ENCODE measurements at places on chromosomes 7 and 10.

DNA sequence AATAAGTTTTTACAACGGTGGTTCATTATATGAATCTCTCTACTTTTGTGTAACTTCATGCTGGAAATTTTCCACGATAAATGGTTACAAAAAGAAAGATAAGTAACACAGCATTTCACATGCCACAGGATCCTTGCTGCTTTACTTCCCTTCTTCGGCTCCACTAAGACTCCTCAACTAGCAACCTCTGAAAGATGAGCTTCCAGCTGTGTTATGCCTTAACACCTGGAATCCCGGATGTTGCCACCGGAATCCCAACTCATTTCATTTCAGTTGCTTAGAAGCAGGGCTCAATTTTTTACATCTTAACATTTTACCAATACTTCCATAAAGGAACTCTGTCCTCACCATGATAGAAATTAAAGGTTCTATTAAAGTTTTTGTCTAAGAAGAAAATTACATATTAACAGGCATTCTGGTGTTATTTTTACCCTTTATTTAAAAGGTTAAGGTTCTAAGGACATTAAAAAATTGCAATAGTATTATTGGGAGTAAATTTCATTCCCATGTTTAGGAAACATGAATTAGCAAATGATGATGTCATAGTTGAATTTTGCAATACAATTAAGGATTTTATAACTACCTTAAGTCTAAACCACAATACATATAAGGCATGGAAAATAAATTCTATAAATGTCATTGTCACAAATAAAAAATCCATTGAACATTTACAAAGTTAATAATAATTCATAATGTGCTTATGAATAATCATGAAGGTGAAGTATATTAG, 57.1 kb upstream of the IL6 start:
- no peak for DNase-seq

DNA sequence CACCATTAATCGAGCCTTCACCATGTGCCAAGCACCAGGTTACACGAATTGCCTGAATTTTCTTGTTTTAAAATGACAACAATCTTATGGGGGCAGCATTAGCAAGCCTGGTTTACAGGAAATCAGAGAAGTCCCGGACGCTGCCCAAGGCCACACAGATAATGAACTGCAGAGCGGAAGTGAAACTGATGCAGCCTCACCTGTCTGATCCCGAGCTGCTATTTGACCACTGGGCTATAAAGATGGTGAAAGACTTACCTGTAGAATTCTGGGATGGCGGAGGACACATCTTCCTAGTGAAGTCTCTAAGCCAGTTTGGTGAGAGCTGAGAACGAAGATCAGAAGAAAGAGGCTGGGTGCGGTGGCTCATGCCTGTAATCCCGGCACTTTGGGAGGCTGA, 21.7 kb upstream of the GALNTL5 start:
- DNase-seq, result no peak

DNA sequence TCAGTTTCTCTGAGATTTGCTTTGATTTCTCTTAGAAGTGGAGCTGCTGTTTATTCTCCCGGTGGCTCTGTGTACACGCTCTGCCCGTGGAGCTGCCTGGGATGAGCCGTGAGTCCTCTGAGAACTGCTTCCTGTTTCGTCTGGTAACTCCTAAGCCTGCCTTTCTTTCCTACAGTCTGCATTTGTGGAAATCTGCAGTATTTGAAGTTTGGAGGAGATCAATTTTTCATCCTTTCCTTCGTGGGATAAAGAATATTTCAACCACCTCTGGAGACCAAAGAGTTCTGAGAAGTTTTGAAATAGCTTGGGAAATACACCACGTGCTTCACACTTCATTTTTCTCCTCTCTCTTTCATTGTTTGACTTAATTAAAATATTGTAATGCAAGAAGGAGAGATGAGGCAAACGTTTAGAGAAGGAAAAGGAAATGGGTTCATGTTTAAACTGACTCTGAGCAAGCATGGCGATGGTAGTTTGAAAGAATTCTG, 311.9 kb downstream of the LRMDA start:
- DNase-seq, result no peak

- no peak for DNase-seq
Observed at GRCh38 chr10:96614515-96614914, 27.7 kb upstream of the TM9SF3 start.

- no peak for DNase-seq
Observed at GRCh38 chr10:8116474-8116873, 62.0 kb downstream of the GATA3 start.

DNA sequence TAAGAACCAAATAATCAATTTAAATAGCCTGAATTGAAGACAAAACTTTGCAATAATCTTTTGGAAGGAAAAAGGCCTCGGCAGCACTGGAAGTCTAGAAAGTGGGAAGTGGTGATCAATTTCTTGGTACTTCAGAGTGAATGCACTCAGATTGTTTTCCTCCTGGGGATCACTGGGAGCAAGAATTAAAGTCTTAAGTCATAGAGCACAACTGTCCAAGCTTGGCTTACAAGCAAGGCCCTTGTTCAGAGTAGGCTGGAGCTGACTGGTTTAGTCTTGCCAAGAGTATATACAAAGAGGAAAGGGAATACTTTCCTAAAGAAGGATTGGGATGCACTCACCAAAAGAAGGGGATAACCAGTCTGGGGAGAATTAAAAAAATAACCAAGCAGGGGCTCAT, 637.1 kb downstream of the CCSER2 start:
- DNase-seq, result no peak

DNA sequence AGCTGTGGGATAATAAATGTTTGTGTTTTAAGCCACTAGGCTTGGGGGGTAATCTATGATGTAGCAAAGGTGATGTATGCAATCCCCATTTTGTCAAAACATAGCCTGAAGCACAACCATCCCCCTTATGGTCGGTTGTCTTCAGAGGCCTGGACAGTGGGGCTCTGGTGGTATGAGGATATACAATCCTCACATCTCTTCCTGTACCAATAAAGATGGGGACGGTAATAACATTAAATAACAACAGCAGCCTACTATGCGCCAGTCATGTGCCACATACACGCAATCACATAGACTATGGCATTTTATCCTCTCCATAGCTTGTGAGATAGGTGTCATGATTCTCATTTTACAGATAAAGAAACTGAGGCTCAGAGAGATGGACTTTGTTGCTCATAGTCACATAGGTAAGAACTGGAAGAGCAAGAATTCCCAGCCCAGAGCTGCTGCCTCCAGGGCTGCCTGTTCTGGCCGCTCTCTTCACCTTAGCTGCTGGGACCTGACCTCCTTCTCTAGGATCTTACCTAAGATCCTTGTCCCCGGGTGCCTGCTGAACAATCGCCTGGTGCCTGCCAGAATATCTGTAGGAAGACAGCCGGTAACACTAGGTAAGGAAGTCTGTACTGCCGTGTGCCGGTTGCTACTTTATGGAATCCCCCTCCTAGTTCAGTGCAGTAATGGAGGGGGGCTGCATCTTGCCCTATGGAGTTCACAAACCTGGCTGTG, 108.6 kb downstream of the ARHGAP22 start:
- no peak for DNase-seq

DNA sequence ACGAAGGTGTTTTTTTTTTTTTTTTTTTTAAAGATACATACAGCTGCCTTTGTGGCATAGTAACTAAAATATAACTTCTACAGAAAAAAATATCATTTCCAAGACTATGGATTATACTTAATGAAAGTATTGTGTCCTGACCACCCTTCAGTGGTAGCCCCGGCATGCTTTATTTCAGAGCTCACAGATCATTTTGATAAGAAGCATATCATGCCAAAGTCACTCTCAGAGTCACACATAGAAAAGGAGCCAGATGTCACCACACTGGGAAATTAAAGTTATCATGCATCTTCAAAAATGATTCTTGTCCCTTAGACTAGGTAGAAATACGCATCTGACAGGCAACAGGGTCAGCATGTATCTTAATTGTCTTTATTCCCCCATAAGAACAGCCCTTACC, 3.0 kb downstream of the ADARB2 start:
- DNase-seq, result no peak

GRCh38 chr10:125102246-125102645, 58.1 kb downstream of the CTBP2 start:
- no peak for DNase-seq

GRCh38 chr7:44595934-44596635, 10.3 kb upstream of the OGDH start:
- no peak for DNase-seq

- no peak for DNase-seq
Observed at GRCh38 chr10:131077724-131078123, 233.8 kb downstream of the TCERG1L start.

DNA sequence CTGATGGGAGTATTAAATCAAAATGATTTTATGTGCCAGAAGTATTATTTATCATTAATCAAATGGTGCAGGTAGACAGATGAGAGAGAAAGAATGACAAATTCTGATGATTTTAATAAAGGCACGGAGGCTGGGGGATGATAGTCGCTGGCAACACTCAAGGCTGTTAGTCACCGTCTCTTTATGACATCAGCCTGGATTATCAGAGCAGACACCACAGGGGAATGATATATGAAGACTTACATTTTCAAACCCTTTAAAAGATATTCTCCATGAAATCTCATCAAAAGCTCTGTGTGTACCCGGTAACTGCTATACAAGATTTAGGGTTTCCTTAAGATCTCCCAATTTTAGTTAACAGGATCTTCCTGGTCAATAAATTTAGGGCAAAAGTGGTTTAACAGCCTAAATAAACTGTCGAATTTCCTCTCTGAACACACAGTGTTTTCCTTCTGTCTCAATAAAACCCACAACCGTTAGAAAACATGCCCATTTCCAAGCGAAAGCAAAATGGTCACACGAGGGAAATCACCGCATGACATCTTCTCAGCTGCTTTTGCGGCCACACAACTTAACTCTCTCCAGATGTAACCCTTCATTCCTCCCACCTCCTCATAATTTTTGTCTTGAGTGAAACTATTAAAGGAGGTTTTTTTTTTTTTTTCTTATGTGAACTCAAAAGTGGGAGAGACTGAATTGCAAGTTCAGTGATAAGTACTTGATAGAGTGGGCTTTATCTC, 133.2 kb upstream of the FAM171A1 start:
- DNase-seq, result no peak

GRCh38 chr10:92702301-92702916, 12.7 kb downstream of the HHEX start:
- DNase-seq, result no peak

- peak; percentile 19 for DNase-seq
Observed at GRCh38 chr7:78226059-78226719, 427.6 kb downstream of the PHTF2 start.

GRCh38 chr7:105131890-105132289, 117.9 kb downstream of the KMT2E start:
- DNase-seq, result no peak

DNA sequence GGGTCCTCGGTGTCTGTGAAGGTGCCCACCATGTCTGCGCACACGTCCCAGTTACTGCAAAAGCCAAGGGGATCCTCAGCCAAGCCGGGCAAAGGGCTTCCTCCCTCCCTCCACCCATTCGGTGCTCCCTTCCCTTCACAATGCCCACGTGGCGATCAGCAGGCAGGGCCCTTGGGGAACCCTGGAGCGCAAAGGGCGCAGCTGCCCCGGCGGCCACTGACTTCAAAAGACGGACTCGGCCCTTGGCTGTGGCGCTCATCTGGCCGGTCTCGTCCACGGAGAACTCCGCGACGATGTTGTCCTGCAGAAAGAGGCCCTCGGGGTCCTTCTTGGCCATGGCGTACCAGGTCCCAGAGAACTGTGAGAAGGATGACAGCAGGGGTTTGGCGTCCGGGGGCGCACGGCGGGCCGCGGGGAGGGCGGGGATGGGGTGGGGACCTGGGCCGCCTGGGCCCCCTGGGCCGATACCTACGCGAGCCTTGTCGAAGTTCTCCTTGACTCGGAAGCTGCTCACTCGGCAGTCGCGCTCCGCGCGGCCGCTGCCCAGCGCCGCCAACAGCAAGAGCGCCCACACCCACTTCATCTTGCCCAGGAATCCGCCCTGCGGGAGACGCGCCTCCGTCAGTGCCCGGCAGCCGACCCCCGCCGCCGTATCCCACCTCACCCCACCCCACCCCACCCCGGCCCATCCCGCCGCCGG, 439 bp downstream of the RBP4 start:
- no peak for DNase-seq

GRCh38 chr10:97136756-97137155, 49.0 kb downstream of the SLIT1 start:
- no peak for DNase-seq

DNA sequence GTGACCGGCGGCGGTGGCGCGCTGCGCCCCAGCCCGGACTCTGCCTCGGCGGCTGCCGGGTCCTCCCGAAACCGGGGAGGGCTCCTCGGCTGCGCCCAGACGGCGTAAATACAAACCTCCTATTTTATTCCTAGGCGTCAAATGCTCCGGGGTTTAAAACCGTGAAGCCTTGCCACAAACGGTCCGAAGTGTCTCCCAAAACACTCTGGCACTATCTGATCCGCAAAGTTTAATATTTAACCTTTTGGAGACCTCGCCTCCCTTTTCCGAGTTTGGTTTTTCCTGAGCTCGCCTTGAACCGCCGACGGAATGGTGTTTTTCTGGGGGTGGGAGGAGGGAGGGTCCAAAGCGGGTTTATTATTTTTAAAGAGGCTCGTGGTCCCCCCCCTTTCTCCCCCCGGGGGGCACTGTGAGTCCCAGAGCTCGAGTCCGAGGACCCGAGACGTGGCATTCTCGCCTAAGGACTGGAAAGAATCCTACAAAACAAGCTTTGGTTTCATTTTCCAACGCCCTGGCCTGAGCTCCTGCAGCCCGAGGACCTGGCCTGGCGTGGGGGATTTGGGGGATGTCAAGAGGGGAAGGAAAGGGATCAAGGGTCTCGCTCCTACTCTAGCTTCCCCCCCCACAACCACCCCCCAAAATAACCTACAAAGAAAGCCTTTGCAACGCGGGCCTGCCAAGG, 1.8 kb downstream of the TNRC18 start:
- peak; percentile 44 for DNase-seq

DNA sequence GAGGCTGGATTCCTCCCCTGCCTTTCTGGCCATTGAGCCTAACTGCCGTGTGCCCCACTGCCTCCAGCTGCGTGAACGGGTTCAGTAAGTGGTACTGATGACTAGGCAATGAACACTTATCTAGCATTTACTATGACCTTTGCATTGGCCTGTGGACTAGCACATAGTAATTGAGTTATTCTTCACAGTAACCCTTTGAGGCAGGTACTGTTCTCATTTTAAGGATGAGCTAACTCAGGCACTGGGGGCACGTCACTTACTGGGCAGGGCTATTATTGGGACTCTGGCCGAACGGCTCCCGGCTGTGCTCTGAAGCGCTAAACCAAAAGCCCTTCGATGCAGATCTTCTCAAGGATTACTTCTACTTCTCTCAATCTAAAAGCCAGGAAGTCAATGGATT, 38.3 kb downstream of the WIPF3 start:
- DNase-seq, result no peak

DNA sequence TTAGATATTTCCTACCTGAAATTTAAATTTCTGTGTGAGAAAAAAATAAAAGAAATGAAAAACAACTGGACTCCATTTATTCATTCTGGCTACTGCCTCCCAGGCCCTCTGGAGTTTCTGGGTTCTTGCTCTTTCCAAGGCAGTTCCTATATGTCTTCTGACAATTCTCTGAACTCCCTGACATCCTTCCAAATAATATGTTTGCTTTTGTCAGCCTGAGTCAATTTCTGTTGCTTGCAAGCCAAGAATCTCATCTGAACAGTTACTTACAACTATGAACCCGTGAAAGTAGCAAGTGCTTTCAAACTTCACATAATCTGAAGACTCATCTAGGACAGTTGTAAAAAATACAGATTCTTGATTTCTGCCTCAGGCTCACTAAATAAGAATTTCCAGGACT, 216.7 kb upstream of the NPVF start:
- no peak for DNase-seq

All from left ventricle myocardium inferior (tissue), 1 donor.